IMR-90 (cell line): ENCODE measurements at places on chromosomes 7 and 10. TPM values are rescaled to one million over a fixed set of nuclear protein-coding genes. Genes with fewer than 3 reads are reported as not detected.
A peak's percentile ranks its signal among the peaks of the same experiment; 100 is the strongest.

GRCh38 chr7:143255564-143255963 is 7.7 kb upstream of the GSTK1 start:
- DNase-seq, result no peak

DNA sequence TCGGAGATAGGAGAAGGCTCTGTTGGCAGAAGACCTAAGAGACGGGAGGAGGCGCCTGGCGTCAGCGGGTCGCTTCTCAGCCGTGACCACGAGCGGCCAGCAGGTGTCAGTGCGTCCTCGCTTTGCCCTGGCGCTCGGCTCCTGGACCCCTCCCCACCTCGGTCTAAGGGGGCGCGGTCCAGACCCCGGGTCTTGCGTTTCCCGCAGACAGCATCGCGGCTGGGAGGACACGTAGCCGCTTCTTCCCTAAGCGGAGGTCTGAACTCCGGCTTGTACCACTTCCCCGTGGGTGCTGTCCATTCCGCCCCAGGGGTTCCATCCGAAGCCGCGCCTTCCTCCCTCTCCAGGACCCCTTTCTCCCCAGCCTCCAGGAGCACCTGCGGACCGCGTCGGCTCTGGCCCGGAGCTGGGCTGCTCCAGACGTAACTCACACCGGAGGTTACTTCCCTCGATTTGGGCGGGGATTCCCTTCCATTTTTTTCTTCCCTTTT is 593 bp upstream of the ADRA2A start:
- DNase-seq, result peak; percentile 27

DNA sequence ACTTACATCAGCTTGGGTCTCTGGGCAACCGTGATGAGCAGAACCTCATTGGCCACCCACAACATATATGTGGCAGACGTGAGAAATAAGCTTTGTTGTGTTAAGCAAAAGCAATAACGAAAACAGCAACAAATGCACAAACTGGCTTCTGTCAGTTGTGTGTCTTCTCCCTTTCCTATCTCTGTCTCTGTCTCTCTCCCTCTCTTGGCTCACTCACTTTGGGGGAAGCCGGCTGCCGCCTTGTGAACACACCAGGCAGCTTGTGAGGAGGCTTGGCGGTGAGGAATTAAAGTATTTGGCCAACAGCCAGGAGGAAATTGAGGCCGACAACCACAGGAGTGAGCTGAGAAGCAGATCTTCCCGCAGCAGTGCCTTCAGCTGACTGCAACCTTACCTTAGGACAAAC is 21.9 kb upstream of the CDCA7L start:
- DNase-seq, result no peak

- no peak for DNase-seq
These were observed 8.7 kb upstream of the BAMBI start for GRCh38 chr10:28668363-28669226.

DNA sequence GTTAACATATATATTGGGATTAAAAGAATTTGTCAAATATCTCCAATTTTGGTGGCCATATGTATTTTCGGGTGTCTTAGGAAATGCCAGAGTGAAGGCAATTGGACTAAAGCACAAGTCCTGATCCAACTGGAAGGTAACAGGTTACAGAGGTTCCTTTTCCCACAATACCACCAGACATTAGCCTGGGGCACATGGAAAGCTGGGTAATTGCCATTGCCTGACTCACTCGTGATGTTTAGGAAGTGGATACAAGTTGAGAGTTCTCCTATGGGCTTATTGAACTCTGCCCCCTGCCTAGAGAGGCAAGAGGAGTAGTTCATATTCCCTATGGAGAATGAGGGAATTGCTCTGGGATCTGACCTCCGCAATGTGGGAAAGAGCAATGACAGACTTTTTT is 5.7 kb downstream of the DNAH11 start:
- DNase-seq, result no peak

The HUS1 gene
- total RNA-seq, result 18.3 and 31.9 TPM in 2 replicates

- DNase-seq, result no peak
These were observed 103.8 kb downstream of the DNMBP start for GRCh38 chr10:99905971-99906370.

The PAX4 gene
- total RNA-seq, result not detected in 2 replicates

The MCM10 gene
- total RNA-seq, result 11.8 and 14.4 TPM in 2 replicates

The CHN2 gene
- total RNA-seq, result not detected in 2 replicates

DNA sequence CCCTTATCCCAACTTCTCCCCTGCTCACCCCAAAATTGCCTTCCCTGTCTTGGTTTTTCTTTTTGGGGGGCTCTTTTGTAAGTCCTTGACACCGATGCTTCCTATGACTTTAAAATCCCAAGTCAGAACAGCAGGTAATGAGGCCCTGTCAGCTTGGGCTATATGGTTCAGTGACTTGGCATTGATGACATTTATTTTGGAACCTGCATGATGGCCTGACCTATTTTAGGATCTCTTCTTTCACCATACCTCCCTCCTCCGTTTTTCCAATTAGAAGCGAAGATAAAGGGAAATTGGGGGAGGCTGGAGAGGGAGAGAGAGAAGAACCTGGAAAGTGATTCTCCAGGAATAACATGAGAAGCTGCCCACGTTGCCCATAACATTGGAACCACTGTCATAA is 424.9 kb upstream of the AUTS2 start:
- DNase-seq, result no peak
